ENCODE measurements at places on chromosomes 3 and 15.
A peak's percentile ranks its signal among the peaks of the same experiment; 100 is the strongest.

GRCh38 chr3:53156368-53156834 lies 4.6 kb upstream of the PRKCD start:
- DNase-seq = no peak

- DNase-seq = no peak
Observed at GRCh38 chr3:127978636-127979035, 63.6 kb downstream of the KBTBD12 start.

DNA sequence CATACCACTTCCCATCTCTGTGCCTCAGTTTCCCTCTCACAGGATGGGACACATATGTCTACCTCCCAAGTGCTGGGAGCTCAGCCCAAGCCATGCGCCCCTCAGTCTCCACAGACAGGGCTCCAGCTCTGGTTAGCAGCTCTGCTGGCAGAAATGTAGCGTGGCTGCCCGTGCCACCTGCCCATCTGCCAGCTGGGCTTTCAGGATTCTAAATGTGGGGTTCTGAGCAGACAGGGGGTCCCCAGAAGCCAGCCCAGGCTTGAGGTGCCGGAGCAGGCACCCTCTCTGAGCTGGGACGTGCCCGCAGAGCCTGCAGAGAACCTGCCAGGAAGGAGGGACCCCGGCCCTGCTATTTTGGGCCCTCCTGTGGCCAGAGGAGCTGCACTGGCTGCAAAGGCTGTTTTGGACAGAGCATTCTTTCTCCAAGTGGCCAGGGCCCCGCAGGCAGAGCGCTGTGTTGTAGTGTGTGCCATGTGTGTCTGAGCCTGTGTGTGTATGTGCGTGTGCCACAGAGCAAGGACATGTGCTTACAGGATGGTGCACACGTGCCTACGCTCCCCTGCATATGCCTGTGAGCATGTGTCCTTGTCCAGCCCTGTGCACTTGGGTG lies 31.7 kb downstream of the PSTPIP1 start:
- DNase-seq = no peak

GRCh38 chr15:75646944-75647364 lies 758 bp upstream of the SNX33 start:
- peak; percentile 6 for DNase-seq

DNA sequence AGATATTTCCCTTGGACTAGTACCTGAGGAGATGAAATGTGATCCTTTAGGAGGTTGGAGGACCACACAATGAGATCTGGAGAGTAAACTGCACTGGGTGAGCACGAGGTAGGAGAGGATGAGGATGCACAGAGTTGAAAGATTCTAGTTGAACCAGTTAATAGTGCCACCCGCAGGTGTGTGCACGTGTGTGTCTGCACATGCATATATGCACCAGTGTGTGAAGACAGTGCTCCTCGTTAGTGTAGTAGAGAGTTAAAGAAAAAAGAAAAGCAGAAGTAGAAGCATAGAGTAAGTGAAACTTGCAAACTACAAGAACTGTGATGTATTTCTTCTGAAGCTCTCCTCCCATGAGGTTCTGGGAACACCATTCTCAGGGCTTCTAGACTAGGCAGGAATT lies 8.4 kb downstream of the MED12L start:
- no peak for DNase-seq

- DNase-seq = no peak
Observed at GRCh38 chr15:44207643-44208042, 12.6 kb upstream of the FRMD5 start.

GRCh38 chr3:166340604-166341266 lies 503.5 kb upstream of the BCHE start:
- DNase-seq = no peak

- DNase-seq = peak; percentile 21
Observed at GRCh38 chr15:51982013-51982769, 10.6 kb upstream of the LEO1 start.

- no peak for DNase-seq
Observed at GRCh38 chr3:15307580-15307979, 24.8 kb downstream of the SH3BP5 start.

- DNase-seq = no peak
Observed at GRCh38 chr15:57401546-57401945, 25.2 kb downstream of the CGNL1 start.

GRCh38 chr3:23805210-23805632 lies 534 bp upstream of the UBE2E1 start:
- no peak for DNase-seq

DNA sequence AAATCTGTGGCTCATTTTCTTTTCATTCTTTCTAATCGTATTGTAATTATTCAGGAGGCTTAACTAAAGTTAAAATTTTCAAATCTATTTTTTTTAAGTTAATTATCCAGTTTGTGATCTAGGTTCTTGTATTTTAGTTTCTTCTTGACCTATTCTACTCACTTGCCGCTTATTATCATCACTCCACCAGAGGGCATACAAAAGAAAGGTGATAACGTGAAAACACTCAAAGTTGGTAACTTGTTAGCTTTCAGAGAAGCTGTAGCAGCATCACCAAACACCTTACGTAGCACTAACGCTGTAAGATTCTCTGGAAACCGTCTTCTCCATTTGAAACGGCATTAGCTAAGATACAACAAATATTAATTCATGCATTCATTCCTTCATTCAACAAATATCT lies 4.8 kb downstream of the GNB4 start:
- no peak for DNase-seq

GRCh38 chr15:59176653-59177316 lies 29.9 kb upstream of the LDHAL6B start:
- no peak for DNase-seq

- no peak for DNase-seq
Observed at GRCh38 chr15:78120523-78120922, 10.7 kb downstream of the CIB2 start.

GRCh38 chr3:132984181-132984580 lies 54.0 kb upstream of the TMEM108 start:
- DNase-seq = no peak

GRCh38 chr3:135706758-135707375 lies 258.7 kb upstream of the PPP2R3A start:
- DNase-seq = no peak

DNA sequence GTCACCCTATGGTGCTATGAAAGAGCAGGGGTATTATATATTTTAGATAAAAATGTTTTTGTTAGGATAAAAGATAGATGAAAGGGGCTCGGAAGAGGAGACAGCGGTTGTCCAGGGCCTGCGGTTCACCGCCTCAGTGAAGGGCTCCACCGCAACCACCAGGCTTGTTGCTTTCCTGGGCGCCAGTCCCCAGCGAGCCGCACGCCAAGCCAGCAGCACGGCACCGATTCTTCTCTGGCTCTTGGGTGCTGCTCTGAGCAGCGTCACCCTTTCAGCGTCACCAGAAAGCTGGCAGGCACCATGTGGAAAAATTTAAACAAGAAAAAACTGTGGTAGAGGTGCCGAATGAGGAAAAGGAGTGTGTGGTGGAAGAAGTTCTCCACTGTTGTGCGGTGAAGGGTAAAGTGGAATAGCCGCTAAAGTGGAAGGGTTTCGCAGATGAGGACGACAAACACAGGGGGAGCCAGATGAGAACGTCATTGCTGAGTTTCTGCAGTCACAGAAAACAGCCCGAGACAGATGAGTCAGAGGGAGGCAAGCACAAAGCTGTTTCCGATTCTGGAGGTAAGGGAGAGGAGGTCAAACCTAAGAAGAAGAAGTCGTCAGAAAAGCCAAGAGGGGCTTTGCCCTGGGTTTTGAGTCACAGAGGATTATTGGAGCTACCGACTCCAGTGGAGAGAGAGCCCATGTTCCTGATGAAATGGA lies 569.2 kb downstream of the ZBBX start:
- DNase-seq = no peak

GRCh38 chr15:101503296-101503599 lies 13.7 kb upstream of the PCSK6 start:
- no peak for DNase-seq

- DNase-seq = no peak
Observed at GRCh38 chr3:17752876-17753631, 10.6 kb upstream of the TBC1D5 start.

GRCh38 chr15:101506491-101506890 lies 17.0 kb upstream of the PCSK6 start:
- no peak for DNase-seq

GRCh38 chr15:67807141-67807540 lies 18.2 kb upstream of the SKOR1 start:
- DNase-seq = no peak

DNA sequence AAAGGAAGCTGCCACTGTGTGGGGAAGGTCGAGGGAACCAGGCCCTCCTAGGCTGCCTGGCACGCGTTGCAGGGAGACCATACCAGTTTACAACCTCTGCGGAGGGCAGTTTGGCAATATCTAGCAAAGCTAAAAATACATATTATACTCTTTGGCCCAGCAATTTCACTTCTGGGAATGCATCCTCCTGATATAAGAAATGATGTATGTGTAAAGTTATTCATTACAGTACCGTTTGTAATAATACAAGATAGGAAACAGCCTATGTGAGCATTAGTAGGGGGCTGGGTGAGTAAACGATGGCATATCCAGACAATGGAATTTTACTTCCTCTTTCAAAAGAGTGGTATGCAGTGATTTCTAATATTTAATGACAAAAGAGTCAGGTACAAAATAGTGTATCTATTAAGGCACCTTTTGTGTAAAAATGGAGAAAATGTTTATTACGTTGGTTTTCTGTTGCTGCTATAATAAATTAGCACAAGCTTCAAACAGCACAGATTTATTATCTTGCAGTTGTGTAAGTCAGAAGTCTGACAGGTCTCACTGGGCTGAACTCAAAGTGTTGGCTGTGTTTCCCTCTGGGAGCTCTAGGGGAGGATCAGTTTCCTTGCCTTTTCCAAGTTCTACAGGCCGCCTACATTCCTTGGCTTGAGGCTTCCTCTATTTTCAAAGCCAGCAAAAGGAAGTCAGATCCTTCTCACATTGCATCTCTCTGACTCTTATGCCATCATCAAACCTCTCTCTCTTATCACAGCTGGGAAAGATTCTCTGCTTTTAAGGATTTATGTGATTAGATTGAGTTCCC lies 9.0 kb downstream of the APOD start:
- no peak for DNase-seq

DNA sequence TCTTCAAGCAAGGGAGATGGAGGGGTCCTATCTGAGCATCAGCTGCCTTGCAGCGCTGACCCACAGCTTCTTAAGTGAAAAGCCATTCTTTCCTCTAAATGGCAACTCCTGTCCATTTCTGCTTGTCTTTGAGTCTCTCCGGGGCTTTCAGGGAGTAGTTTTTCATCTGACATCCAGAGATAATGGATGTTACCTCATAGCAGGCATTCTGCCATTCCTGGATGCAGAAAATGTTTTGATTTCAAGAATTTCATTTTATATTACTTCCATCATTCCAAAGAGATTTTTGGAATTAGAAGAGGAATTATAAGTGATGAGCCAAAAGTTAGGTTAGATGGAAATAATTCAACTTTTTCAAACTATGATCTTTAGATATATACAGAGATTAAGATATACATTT lies 44.9 kb upstream of the GABRG3 start:
- DNase-seq = no peak

GRCh38 chr3:8555113-8555661 lies 53.6 kb downstream of the LMCD1 start:
- peak; percentile 42 for DNase-seq

DNA sequence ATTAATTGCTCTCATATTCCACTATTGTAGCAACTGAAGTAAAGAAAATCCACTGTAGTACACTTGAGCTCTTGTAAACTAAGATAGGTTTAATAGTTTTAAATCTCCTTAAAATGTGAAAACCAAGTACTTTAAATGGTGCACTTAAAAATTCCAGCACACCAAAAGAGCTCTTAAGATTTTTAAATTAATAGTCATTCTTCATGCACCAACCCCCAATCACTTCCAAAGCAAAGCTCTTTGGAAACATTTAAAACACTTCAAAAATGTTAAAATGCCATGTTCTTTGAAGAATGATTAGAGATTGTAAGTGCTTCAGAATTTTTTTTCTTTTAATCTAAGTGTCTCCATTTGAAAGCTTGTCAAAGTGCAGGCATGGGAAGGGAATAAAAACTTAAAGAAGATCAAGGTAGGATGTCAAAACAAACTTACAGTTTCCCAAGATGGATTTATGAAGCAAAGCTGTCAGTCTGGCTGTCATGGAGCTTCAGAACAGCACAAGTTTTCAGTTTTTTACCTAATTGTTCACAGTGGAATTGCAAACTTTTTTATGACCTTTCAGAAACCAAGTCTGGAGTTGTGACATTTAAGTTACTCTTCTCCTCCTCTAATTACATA lies 84.3 kb downstream of the ARPP21 start:
- peak; percentile 47 for DNase-seq

- no peak for DNase-seq
Observed at GRCh38 chr3:181210275-181210674, 220.7 kb upstream of the DNAJC19 start.

- DNase-seq = no peak
Observed at GRCh38 chr3:172367205-172368105, 80.8 kb downstream of the GHSR start.

- DNase-seq = no peak
Observed at GRCh38 chr3:172562871-172563865, 39.9 kb upstream of the TNFSF10 start.

DNA sequence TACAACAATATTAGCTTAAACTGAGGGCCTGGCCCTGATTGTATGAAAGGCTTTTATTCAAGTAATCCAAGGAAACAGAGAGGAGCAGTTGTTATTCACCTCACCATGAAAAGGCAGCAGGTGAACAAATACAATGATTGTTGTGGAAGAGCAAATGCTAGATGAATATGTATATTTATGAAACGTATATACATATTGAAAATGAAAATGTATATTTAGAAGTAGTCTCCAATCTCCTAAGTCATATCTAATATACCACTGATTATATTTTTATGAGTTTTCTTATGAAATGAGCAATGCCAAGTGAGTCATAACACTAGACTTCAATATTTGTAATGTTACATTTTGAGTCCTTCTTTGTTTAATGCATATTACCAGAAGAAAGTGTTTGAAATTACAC lies 116.2 kb upstream of the KCNMB2 start:
- DNase-seq = no peak

- no peak for DNase-seq
Observed at GRCh38 chr3:43792904-43793303, 102.2 kb downstream of the ABHD5 start.

GRCh38 chr3:69329892-69330291 lies 56.0 kb downstream of the FRMD4B start:
- DNase-seq = no peak

- no peak for DNase-seq
Observed at GRCh38 chr3:127711021-127711695, 38.4 kb downstream of the ABTB1 start.

GRCh38 chr3:62361261-62361660 lies 12.1 kb downstream of the FEZF2 start:
- DNase-seq = no peak

GRCh38 chr3:53749448-53749847 lies 96.8 kb downstream of the CHDH start:
- DNase-seq = no peak

GRCh38 chr3:29760226-29760685 lies 479.4 kb downstream of the RBMS3 start:
- DNase-seq = no peak
